ENCODE measurements at places on chromosomes 13 and 19.
A peak's percentile ranks its signal among the peaks of the same experiment; 100 is the strongest.

- DNase-seq: no peak
Measured at GRCh38 chr19:48364598-48365348, 606 bp downstream of the SYNGR4 start.

DNA sequence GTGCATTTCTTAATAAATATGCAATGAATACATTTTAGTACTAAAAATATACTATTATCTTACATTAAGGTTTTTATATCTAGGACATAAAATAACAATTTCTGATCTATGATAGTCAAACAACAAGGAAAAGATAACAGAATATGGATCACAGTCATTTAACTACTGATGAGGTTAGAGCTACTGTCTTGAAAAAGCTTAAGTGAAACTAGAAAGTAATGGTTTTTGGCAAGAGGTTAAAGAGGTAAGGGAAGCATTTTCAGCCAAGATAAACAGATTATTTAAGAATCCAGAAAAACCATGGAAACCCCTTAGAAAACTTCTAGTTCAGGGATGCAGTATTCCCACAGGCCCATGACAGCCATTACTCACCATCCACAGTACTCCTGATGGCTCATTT, 787.4 kb downstream of the DACH1 start:
- no peak for DNase-seq

DNA sequence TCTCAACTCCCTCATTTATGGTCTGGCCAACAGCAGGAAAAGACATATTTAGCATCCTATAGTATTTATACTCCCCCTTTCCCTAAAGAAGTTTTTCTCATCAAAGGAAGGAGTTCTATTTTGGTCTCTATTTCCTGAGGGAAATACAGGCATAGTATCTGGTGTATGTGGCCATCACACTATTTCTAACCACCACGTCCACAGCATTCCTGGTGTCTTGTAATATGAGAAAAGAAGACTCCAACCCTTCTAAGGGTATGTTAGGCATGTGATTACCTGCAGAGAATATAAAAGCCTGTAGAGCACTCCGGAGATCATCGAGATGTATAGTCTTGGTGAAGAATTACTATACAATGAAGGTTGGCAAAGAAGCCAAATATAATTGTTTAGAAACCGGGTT, 137.4 kb downstream of the VWA8 start:
- DNase-seq: no peak

DNA sequence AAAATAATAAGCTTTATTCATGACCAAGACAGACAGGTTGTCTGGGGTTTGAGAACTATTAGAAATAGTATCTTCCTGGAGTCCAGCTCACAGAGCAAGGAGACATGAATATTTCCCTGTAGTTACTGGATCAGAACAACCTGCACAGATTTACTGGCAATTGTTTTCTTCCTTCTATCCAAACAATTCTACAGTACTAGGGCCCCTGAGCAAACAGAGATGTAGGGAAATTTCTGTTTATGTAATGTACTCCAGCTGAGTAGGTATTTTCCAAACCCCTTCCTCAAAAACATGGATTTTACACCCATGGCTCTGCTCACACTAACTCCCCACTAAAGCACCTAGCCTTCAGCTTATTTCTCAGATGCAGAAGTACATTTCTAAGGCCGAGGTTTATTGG, 557.6 kb downstream of the GPC6 start:
- no peak for DNase-seq

- no peak for DNase-seq
Measured at GRCh38 chr19:31459430-31459829, 110.2 kb upstream of the TSHZ3 start.

- no peak for DNase-seq
Measured at GRCh38 chr13:99072941-99073340, 95.1 kb upstream of the DOCK9 start.

GRCh38 chr13:29953542-29953941, 103.1 kb upstream of the UBL3 start:
- no peak for DNase-seq

DNA sequence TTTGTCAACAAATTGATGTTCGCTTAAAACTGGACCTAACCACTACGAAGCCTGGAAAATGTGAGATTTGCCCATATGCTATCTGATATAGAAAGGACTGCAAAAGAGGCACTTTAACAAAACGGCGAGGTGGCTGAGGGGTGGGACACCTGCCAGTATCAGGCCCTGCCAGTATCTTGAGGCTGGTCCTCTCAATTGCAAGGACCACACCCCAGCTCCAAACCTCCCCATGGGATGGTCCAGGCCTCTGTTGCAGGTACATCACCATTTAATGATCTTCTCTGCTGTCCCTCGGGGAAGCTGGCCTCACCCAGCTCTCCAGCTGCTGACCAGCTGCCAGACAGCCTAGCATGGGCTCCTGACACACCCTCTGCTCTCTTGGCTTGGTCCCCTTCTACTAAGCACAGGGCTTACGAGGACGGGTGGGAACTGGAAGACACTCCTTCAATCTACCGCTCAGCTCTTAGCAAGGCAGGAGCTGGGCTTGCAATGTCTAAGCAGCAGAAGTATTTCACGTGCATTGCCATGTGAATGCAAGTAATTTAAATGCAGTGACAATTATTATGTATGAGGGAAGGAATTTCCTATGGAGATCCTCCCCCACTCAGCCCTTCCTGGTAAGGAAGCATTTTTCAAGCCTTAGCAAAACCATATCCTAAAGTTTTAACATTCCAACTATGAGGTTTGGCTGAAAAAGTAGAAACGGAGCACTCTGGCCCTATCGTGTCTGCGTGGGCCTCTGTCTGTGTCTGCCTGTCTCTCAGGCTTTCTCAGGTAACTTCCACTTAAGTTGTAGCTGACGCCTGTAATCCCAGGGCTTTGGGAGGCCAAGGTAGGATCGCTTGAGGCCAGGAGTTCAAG, 63.9 kb downstream of the LATS2 start:
- no peak for DNase-seq

DNA sequence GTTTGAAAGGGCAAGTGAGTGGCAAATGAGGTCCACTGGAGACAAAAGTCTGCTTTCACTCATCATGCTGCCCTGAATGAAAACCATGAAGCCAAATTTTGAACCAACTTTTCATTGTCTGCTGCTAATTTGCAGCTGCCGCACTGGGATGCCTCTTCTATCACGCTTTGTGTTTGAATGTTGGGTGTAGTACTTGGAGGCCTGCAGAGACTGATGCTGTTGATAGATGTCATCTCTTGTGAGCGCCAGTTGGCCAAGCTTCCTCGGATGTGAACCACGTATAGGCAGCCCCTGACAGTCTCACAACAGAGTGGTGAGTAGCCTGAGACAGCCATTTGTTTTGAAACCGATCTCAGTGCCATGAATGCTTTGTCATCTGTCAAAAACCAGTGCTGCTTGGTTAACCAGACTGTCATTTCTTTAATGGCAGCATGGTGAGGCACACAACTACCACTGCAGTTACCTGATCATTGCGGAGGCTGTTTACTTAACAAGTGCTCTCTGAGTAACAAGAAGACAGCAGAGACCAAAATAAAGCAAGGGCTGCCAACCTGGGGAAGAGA, 31.2 kb upstream of the SLC10A2 start:
- no peak for DNase-seq

DNA sequence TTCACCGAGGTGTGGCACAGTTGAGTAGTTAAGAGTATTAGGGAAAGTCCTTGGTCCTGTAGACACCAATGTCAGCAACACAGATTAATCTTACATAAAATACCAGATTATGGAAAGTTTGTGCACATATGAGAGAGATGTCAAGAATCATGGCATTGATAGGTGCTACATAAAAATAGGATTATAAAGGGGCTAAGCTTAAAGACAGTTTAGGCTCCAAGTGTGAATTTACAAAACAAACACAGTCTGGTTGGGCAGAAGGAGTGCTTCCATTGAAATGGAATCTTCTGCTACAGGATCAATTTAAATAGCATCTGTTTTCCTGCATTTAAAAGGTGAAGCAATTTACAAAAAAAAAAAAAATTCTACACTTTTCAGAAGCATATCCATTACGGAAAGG, 292.9 kb downstream of the DNAJC15 start:
- DNase-seq: no peak

- no peak for DNase-seq
Measured at GRCh38 chr13:113049981-113050380, 55.6 kb upstream of the F7 start.

DNA sequence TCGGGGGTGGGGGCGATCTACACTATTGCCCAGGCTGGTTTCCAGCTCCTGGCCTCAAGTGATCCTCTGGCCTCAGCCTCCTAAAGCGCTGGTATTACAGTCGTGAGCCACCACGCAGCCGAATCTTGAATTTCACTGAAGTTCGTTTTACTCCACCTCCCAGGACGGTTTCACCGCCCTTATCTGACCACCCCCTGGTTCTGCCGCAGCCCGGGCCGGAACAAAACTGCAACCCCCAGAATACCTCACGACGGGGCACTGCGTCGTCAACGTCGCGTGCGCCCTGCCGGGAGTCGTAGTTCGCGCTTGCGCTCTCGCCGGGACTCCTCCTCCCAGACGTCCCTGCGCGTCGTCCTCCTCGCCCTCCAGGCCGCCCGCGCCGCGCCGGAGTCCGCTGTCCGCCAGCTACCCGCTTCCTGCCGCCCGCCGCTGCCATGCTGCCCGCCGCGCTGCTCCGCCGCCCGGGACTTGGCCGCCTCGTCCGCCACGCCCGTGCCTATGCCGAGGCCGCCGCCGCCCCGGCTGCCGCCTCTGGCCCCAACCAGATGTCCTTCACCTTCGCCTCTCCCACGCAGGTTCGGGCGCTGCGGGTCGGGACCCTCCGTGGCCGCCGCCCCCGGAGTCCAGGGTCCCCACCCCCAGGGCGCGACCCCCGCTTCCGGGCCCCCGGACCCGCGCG, at the start of gene ATP5F1D:
ATP5F1D (plus strand) TSS at position 335 of the 679 bp plus-strand sequence; CDS start at position 435, 100 bp downstream.
- peak; percentile 97 for DNase-seq

DNA sequence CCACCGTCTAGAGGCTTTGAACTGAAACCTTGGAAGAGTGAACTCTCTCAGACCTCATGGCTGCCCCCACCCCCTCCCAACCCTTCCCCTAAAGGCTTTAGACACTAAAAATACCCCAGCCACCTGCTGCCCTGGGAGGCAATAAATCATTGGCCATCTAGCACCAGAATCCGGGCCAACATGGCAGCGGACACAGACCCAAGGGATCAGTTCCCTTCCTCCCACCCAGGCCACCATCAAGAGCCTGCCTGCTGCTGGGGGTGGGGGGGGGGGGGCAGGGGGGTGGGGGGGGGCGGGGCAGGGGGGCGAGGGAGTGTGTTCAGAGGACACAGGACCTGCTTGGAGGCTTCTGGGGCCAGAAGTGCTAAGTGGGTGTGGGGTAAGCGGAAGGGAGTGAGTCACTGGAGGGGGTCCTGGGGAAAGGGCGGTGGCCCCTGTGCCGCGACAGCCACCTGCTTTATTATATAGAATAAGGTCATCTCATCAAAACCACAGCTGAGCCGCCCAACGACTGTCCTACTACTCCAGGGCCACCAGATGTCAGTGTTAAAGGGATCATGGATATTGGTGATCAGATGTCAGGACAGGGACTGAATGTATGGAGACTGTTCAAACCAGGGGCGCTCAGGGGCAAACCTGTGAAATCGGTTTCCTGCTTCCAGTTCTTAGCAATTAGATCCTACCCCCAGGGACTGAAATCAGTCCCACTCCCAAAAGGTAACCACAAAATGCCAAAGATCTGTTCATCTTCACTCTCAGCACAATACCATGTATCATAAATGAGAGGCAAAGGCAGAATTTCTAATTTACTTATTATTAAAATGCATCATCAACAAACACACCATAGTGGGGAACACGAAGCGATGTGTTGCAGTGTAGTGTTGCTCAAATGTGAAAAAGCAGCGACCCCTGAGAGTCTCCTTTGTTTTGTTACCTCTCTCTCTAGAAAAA, 24.3 kb downstream of the ARL11 start:
- no peak for DNase-seq

GRCh38 chr13:29260684-29261083, 334.8 kb downstream of the SLC7A1 start:
- no peak for DNase-seq

- DNase-seq: peak; percentile 50
Measured at GRCh38 chr19:17079710-17080439, 4.3 kb downstream of the MYO9B start.

DNA sequence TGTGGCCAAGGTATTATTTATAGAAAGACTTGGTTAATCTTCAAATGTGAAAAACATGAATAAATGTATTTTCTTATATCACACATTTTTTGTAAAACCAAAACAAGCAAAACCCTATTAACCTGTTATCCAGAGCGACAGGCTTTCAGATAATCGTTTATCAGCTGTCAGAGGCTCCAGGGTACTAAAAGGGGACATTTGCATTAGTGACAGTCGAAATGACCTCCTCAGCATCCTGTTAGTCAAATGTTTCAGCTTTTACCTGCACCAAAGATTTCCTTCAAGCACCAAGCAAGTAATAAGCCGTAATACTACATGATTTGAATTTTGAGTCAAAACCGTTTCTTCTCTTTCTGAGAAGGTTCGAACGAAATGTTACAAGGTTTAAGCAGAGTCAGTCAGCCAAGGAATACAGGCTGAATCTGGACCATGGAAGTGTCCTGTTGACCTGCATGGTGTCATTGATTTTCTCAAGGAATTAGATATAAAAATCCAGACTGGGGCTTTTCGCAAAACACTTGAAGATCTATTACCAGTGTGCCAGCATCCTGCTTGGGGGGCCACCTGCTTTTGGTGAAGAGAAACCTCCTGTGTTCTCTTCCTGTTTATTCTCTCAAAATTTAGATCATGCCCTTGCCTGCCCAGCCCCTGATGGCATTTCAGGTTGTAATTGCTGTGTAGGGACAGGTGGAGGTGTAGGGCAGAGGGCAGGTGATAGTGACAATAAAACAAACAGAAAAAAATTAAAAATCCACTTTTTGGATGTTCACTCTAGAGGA, 11.3 kb upstream of the RFC3 start:
- DNase-seq: no peak

DNA sequence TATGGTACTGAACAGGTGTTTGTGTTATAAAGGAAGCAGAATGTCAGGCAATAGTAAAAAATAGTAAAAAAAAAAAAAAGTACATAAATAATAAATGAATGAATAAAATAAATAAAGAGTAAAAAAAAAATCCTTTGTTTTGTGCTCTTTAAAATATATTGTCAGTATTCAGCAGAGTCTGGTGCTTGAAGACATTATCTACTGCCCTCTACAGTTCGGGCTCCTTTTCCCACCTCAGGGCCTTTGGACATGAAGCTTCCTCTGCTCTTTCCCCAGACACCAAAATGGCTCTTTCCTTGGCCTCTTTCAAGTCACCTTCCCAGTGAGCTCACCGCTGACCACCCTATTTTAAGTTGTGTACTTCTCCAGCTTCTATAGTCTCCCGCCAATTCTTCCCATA, 137.5 kb downstream of the TNFRSF19 start:
- DNase-seq: no peak

- DNase-seq: no peak
Measured at GRCh38 chr19:15225760-15226159, 6.5 kb downstream of the EPHX3 start.
